Stimulated activated CD4-positive, alpha-beta T cell treated with anti-CD3 and anti-CD28 coated beads, Interleukin-12 subunit alpha, Interleukin-12 subunit beta, amount 100 ng/mL, for 4 hours (primary cell): ENCODE measurements at places on chromosomes 1 and 21.
A peak's percentile ranks its signal among the peaks of the same experiment; 100 is the strongest.

DNA sequence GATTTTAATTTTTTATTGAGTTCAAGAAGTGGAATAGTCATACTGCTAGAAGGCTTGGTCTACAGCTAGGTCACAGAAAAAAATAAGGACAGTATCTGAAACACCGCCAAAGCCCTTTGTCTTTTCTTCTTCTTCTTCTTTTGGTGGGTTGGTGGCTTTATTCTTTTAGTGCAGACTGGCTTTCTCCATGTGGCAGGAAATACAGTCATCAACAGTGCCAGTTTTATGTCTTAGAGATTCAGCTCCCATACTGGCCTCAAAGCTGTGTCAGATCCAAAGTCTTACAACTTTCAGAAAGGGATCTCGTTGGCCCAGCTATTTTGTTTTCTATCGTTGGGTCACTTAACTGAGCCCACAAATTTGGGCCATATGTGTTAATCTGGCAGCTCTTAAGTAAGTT lies 58.2 kb downstream of the FNBP1L start:
- no peak for DNase-seq

DNA sequence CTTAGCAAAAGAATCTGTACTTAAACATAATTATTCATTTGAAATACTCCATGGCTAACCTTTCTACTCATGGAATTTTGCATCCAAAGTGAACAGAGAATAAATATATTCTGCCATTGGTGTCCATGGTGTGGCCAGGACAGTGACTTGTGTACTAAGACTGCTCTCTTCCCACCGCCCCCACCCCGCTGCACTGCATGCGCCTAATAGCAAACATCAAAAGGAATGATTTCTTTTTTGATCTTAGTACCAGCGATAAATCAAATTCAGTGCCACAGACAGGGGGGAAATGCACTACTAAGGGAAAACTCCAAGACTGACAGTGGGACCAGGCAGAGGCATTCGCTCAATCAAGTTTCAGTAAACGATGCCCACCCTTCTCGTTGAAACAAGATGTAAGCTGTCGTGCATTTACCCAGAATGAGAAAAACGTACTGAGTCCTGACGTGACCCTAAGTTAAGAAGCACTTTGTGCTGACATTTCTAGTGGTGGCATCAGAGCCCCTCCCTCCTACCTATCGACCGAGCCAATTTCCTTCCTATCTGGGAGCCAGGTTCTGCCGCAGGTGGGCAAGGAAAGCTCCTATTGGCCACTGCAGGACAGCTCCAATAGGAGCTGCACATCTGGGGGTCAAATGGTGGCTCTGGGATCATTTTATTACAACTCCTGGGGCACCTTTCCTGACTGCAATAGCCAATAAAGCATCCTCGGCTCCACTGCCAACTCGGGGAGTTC lies 12.5 kb downstream of the ESRRG start:
- DNase-seq, result no peak

- DNase-seq, result no peak
Measured at GRCh38 chr1:167706931-167707877, 14.6 kb upstream of the MPZL1 start.

GRCh38 chr1:176691251-176692228 lies 228.6 kb downstream of the PAPPA2 start:
- no peak for DNase-seq

DNA sequence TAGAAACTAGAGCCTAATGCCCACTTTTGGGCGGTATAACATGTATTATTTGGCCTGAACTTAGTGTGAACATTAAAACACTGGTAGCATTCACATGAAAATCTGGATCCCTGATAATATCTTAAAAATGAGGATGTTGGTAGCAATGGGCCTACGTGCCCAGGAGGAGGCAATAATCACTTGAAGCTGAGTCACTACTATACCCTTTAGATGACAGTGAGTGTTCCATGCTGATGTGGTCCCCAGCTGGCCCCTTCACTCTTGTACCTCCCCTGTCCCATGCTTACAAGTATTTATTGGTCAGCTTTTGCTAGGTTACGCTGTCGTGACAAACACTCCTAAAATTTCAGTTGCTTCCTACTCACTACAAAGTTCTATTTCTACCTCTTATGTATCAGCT lies 23.0 kb upstream of the POU2F1 start:
- no peak for DNase-seq

- no peak for DNase-seq
Measured at GRCh38 chr1:50271337-50271736, 151.9 kb downstream of the DMRTA2 start.

GRCh38 chr1:183288583-183288982 lies 102.5 kb downstream of the LAMC2 start:
- DNase-seq, result no peak

- no peak for DNase-seq
Measured at GRCh38 chr1:50667710-50668356, 244.6 kb upstream of the DMRTA2 start.

GRCh38 chr1:119713749-119714456 lies 2.2 kb downstream of the PHGDH start:
- no peak for DNase-seq

DNA sequence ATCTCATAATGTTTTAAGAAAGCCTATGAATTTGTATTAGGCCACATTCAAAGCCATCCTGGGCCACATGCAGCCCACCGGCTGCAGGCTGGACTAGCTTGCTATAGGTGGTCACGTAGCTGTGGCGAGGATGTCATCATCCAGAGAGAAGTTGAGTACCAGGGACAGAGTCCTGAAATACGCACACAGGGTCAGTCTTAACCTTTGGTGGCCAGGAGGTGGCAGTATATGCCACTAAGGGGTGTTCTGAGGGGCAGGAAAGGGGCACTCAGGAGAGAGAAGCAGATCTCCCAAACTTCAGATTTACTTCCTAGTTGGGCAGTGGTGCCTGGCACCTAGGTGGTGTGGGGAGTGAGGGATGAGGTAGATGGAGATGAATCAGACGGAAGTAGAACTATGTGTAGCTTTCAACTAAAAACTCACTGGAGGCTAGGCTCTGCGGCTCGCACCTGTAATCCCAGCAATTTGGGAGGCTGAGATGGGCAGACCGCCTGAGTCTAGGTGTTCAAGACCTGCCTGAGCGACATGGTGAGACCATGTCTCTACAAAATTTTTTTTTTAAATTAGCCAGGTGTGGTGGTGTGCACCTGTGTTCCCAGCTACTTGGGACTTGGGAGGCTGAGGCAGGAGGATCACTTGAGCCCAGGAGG lies 16.3 kb upstream of the CDK18 start:
- peak; percentile 17 for DNase-seq

DNA sequence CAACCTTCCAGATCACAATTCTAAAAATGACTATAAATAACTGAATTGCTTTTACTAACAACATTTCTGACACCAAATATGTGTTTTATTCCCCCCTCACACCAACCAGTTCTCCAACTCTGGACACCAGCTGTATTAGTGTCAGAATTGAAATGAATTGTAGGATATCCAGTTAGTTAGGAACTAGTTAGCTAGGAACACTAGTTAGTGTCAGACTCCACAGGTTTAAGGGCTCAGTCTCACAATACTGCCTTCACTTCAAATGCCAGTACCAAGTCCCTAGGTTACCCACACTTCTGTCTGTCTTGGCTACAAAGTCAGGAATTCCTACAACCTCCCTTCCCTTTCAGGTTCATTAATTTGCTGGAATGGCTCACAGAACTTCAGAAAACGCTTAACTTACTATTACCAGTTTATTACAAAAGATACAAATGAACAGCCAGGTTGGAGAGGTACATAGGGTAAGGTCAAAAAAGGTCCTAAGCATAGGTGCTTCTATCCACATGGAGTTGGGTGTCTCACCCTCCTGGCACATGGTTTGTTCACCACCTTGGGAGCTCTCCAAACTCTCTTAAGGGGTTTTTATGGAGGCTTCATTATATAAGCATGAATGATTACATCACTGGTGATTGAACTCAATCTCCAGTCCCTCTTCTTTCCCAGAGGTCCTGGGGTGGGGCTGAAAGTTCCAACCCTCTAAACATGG lies 4.2 kb downstream of the STXBP3 start:
- no peak for DNase-seq

DNA sequence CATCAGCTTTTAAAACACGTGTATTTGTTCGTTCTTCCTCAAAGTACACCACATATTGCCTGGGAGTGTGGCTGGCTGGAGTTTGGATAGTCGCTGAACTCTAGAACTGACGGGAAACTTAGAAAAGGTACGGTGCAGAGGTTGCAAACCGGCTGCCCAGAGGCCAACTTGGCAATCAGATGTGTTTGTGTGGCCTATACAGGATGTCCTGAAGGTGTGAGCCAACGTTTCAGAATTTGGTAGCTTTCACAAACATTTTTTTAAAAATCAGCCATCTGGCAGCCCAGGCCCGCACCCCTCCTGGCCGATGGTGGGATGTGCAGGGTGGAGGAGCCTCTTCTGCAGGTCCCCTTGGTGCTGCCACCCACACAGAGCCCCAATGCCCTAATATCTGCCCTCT lies 73.6 kb upstream of the SLC25A33 start:
- no peak for DNase-seq

GRCh38 chr1:78972723-78973122 lies 33.8 kb downstream of the ADGRL4 start:
- DNase-seq, result no peak
